ENCODE measurements at places on chromosomes 13 and 19.

GRCh38 chr19:3970313-3970807 lies 539 bp downstream of the DAPK3 start:
- no peak for DNase-seq

- DNase-seq, result no peak
These were observed 11.9 kb downstream of the MRPS12 start for GRCh38 chr19:38942471-38943181.

DNA sequence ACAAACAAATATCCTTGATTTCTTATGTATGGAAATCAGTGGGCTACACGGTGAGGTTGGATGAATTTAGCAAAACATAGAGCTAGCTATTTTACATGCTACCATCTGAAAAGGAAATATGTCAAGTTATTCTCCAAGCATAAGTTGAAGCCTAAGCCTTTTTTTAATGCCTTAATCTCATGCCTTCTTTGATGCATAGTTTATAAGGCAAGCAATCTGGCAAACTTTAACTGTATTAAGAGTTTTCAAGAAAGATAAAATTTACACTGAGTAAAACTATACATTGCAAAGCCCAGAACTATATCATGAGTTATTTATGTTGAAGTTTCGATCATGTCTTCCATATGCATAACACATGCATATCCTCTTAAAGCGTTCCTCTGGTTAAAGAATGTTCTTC lies 85.0 kb upstream of the ATXN8OS start:
- no peak for DNase-seq

- DNase-seq, result no peak
These were observed 15.2 kb upstream of the PIK3R2 start for GRCh38 chr19:18137657-18138339.

DNA sequence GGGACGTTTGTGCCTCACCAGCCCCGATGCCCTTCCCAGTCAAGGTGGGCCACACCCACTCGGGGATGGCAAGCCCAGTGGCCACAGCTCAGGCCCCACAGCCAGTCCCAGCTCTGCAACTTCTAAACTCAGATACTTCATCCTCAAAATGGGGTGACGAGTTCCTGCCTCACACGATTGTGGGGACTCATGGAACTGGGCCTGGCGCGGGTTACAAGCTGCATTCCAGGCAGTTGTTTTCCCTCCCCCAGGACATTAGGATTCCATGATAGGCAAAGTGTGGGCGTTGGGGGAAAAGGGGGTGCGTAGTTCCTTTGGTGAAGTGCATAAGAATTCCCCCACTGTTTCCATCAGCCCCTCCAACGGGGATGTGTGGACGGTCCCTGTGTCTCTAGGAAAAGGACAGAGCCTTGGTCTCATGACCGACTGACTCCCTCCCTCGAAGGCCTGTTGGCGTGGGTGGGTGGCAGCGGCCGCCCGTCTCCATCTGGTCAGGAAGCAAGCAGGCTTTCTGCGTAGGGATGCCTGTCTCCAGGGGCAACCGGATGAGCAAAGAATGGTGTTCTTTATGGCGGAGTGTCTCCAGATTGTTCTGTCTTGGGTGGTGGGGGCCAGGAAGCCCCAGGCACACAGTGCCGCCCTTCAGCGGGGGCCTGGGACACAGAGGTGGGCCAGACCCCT lies 21.1 kb upstream of the NPAS1 start:
- no peak for DNase-seq

GRCh38 chr19:49437231-49437630 lies 4.1 kb downstream of the SLC17A7 start:
- no peak for DNase-seq

- DNase-seq, result no peak
These were observed 42.7 kb upstream of the VSTM2B start for GRCh38 chr19:29482855-29483640.

GRCh38 chr19:49823472-49823871 lies 5.4 kb downstream of the MED25 start:
- DNase-seq, result no peak

DNA sequence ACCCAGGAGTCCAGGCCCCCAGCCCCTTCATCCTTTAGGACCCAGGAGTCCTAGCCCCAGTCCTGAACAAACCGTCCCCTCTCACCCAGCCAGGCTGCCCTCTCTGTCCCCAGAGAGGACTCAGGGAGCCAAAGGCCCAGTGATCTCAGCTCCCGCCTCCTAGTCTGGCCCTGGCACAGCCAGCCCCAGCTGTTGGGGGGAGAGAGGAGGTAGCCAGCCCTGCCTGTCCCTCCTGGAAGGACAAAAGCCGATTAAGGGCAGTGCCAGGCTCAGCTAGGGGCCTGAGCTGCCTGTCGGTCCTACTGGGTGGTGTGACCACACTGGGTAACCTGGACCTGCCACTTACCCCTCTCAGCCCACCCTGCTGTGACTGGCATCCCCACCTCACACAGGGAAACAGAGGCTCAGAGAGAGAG lies 14.5 kb downstream of the LIPE start:
- no peak for DNase-seq

GRCh38 chr19:42078058-42078457 lies 2.1 kb downstream of the ZNF574 start:
- no peak for DNase-seq

DNA sequence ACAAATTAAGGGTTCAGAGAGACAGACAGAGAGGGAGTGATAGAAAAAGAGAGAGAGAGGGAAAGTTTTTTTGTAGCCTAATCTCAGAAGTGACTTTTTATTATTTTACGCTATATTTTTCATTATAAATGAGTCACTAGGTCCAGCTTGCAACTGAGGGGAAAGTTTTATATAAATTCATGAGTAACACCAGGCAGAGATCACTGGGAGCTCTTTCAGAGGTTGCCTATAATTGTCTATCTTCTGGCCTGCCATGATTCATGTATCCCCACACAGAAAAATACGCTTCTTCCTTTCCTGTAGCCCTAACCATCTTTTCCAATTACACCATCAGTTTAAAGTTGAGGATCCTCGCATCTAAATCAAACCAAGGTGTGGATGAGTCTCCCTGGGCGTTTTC lies 467.9 kb downstream of the SLITRK1 start:
- DNase-seq, result no peak

DNA sequence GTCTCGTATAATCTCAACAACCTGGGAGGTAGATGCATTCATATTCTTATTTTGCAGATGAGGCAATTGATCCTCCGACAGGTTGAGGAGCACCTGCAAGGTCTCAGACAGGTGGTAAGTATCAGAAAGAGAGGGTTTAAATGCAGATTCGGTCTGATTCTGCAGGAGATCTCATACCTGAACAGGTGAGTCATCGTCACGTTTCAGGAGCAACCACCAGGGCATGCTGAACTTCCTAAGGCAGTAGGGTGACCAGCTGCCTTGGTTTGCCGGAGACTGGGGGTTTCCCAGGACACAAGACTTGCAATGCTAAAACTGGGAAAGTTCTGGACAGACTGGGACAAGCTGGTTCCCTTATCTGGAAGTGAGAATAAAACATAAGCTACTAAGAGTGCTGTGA lies 68.8 kb upstream of the TSHZ3 start:
- no peak for DNase-seq

- DNase-seq, result no peak
These were observed 32.8 kb downstream of the TNFSF13B start for GRCh38 chr13:108302279-108302678.

- DNase-seq, result no peak
These were observed 45.0 kb downstream of the CBY2 start for GRCh38 chr13:45747071-45747470.

DNA sequence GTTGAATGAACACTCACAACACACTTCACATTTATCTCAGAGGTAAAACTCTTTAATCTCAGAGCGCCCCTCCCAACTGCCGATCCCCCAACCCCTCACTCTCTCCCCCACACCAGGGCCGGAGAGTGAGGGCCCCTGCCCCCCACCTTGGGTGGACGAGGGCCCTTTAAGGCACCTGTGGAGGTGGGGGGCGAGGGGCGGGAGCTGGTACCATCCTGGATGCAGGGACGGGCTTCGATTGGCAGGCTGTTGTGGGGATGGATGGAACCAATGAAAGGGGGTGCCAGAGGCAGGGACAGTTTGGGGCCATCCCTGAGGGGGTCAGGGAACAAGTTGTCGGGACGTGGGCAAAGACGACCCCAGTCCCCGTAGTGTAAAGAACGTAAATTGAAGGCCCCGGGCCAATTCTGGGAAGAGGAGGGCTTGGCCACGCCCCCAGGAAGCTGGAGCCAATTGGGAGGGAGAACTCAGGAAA lies 1.7 kb upstream of the PNKP start:
- no peak for DNase-seq

DNA sequence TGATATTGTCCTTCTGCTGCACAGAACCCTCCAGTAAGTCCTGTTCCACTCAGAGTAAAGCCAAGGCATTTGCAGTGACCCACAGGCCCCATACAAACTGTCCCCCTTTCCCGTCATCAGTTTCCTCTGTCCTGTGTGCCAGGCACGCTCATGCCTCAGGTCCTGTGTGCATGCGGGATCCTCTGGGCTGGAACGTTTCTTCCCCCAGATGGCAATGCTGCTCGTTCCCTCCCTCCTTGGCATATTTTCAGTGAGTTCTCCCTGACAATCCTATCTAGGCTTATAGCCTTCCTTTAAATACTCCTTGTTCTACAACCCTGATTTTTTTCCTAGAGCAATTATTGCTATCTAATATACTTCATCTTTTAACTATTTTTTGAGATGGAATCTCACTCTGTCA lies 5.7 kb downstream of the OPA3 start:
- no peak for DNase-seq

- no peak for DNase-seq
These were observed 5.2 kb upstream of the ADPRHL1 start for GRCh38 chr13:113458253-113459065.

- no peak for DNase-seq
These were observed 758 bp upstream of the TECR start for GRCh38 chr19:14528419-14529253.

DNA sequence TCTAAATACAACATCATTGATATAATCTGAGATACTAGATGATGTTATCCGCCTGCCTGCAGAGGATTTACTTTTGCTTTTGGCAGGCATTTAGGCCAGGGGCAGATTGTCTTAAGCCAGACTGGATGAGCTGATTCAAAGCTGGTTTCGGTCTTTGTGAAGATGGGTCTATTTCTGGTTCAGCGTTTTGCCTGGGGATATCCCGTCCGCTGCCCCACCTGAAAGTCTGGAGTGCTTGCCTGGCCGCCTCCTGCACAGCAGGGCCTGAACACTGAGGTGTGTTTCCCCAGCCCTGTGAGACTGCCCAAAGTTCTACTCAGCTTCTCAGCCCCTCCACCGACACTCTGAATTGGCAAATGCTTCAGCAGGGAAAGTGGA lies 149.7 kb downstream of the KATNAL1 start:
- DNase-seq, result no peak

DNA sequence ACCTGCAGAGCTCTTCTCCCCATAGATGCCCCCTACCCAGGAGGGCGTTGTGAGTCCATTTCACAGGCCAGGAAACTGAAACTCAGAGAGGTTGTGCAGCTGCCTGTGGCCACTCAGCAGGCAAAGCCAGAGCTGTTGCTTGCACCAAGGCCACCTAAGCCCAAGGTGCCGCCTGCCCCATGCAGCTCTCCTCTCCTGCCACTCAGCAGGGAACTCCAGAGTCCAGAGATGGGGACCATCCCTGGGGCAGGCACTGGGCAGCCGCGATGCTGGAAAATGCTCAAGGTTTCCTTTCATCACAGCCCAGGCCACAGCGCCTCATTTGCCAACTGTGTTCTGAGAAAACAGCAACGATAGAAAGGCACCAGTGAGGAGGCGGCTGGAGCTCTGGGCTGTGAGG lies 41.0 kb upstream of the PEPD start:
- no peak for DNase-seq

- no peak for DNase-seq
These were observed 66.2 kb downstream of the FOXO1 start for GRCh38 chr13:40600149-40600751.

DNA sequence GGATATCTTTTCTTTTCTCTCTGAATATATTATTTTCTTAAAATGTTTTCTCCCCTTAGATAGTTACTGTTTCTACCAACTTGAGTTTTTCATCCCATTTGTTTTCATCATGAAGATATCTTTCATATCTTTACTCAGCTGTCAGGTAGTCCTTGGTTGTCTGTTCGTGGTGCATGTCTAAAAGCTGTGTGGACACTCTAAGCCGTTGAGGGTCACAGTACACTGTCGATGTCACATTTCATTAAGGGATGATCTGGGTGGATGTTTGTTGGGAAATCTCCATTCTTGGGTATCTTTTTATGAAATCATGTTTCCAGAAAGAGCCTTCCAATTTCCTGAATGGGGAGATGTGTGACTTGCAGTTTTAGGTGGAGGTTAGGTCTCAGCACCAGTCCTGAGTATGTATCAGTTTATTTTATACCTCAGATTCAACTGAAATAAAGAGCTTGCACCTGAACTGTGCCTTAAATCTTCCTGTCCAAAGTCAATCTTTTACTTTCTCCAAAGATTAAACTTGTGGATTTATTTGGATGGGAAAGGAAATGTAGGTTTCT lies 23.2 kb downstream of the ZMYM2 start:
- no peak for DNase-seq

DNA sequence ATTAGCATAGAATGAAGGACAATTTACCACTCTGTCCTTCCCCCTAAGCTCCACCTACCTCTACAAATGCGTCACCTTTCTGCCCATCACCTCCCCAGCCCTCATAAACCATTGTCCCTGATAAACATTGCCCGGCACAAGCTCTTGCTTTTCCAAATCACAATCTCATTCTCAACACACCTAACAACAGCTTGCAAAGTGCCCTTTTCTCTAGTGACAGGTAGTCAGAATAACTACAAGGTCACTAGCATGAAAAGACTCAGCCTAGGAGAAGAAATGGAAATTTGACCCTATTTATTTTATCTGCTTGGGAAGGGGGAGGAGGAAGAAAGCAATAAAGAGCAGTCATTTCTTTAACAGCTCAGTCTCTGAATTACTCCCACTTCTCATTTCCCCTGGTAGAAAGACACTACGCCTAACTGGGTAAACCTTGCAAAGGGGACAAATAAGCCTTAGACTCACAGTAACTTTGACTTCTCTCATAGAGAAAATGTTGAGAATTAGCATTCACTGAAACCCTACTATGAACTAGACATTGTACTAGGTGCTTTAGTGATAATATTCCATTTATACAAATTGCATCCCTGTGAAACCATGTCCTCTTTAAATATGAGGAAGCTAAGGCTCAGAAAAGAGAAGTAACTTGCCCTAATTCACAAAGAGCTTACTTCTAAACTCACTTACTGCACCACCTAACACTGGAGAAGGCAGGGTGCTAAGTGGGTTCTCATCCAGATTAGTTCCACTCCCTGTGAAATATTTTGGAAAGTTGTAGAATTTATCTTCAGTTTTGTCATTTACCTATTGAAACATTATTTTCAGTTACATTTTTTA lies 116.2 kb upstream of the FNDC3A start:
- no peak for DNase-seq

GRCh38 chr13:90416519-90416918 lies 931.0 kb upstream of the MIR17HG start:
- DNase-seq, result no peak

GRCh38 chr13:113588394-113589111 lies 4.0 kb downstream of the TFDP1 start:
- DNase-seq, result no peak

DNA sequence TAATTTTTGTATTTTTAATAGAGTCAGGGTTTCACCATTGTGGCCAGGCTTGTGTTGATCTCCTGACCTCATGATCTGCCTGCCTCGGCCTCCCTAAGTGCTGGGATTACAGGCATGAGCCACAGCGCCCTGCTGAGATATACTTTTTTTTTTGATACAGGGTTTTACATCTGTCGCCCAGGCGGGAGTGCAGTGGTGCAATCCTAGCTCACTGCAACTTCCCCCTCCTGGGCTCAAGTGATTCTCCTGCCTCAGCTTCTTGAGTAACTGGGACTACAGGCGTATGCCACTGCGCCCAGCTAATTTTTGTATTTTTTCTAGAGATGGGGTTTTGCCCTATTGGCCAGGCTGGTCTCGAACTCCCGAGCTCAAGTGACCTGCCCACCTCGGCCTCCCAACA lies 2.0 kb downstream of the COLGALT1 start:
- DNase-seq, result no peak

- no peak for DNase-seq
These were observed 1.6 kb upstream of the AZU1 start for GRCh38 chr19:825897-826644.

Measured in T-helper 1 cell (primary cell).